ENCODE measurements at places on chromosomes 1 and 21. TPM values are rescaled to one million over a fixed set of nuclear protein-coding genes. Genes with fewer than 3 reads are reported as not detected.

ASAP3 gene
- 53.5 TPM for total RNA-seq

- H3K27me3 ChIP-seq = no peaks in the 10 kb centered on the region
- no peak overlapping the region for H3K4me3 ChIP-seq
- DNase-seq = no peak
- H3K4me1 ChIP-seq = no peaks in the 10 kb centered on the region
- no peaks in the 10 kb centered on the region for H3K36me3 ChIP-seq
These were observed 258.3 kb downstream of the ATG4C start for GRCh38 chr1:63042278-63042677.

GRCh38 chr21:43928222-43929125, 63.5 kb downstream of the AGPAT3 start:
- H3K36me3 ChIP-seq = no peaks in the 10 kb centered on the region
- peaks cover 12% of the 10 kb centered on the region for H3K27me3 ChIP-seq

GOLT1A gene
- total RNA-seq = not detected

DNA sequence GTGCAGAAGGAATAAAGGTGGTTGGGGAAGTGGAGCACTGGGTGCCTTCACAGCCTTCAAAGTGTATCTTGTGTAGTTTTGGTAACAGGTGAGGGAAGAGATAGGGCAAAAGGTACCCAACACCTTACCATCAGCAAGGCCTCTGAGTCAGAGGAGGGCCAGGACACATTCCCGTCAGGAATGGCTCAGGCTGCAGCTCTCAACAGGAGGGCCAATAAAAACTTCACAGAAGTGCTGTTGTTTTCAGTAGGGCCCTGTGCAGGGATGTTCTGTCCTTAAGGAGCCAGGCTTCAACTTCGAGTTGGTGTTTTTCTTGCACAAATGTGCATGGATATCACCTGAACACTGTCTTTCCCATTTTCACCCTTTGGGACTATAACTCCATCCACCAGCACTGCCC, 333.4 kb downstream of the ASTN1 start:
- no peaks in the 10 kb centered on the region for H3K27me3 ChIP-seq
- H3K36me3 ChIP-seq = no peaks in the 10 kb centered on the region
- no peak overlapping the region for H3K27ac ChIP-seq
- DNase-seq = no peak
- H3K4me1 ChIP-seq = peaks cover 5% of the 10 kb centered on the region

KCNK2 gene
- total RNA-seq = not detected

- H3K4me1 ChIP-seq = peaks cover 21% of the 10 kb centered on the region
- no peak overlapping the region for H3K27ac ChIP-seq
- peaks cover 10% of the 10 kb centered on the region for H3K36me3 ChIP-seq
- H3K27me3 ChIP-seq = peaks cover 4% of the 10 kb centered on the region
- DNase-seq = no peak
These were observed 26.5 kb downstream of the RUNX3 start for GRCh38 chr1:24903560-24903954.

SPAG17 gene
- not detected for total RNA-seq

DNA sequence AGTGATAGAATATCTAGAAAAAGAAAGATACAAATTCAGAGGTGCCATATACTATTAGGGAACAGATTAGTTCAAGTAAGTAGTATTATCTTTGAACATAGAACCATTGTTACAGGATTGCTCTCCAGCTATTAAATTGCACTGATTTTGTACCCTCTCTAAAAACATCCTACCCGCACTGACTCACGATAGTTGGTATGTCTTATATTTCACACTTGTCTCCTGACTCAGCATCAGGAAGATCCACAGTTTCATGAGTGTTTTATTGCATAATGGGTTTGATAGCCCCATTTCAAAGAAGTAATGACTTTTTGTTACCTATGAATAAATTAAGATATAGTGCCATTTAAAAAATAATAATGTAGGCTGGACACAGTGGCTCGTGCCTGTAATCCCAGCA, 6.0 kb downstream of the TATDN3 start:
- H3K27ac ChIP-seq = no peak overlapping the region
- peaks cover 11% of the 10 kb centered on the region for H3K36me3 ChIP-seq
- H3K27me3 ChIP-seq = no peaks in the 10 kb centered on the region
- peaks cover 4% of the 10 kb centered on the region for H3K4me1 ChIP-seq

GJA5 gene
- total RNA-seq = not detected

ALDH4A1 gene
- 28.9 TPM for total RNA-seq

GRCh38 chr1:199449221-199449620, 578.3 kb upstream of the NR5A2 start:
- peaks cover 15% of the 10 kb centered on the region for H3K4me1 ChIP-seq
- no peak overlapping the region for H3K4me3 ChIP-seq
- no peaks in the 10 kb centered on the region for H3K36me3 ChIP-seq
- H3K27ac ChIP-seq = no peak overlapping the region
- no peaks in the 10 kb centered on the region for H3K27me3 ChIP-seq

All from glutamatergic neuron (in vitro differentiated cells).